ENCODE measurements at places on chromosomes 3 and 15. TPM values are rescaled to one million over a fixed set of nuclear protein-coding genes. Genes with fewer than 3 reads are reported as not detected.

- no peak for DNase-seq
These were observed 23.8 kb downstream of the SPTBN5 start for GRCh38 chr15:41869770-41870688.

DNA sequence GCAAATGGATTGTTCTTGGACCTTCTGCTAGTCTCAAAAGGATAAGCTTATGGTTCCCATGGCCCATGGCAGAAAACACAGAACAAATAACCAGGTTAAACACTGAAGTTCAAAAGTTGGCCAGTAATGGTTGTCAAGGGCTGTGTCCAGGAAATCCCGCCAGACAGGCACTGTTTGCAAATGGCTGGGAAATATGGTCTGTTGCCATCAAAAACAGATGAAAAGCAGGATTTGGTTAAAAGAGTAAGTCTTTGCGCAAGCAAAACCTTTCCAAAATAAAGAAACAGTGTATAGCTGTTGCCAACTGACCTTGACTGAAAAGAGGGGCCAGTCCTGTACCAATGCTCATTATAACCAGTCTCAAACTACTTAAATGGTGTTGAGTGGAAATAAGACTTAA lies 58.6 kb downstream of the WWTR1 start:
- no peak for DNase-seq

GRCh38 chr3:64238971-64239667 lies 13.9 kb upstream of the PRICKLE2 start:
- peak; percentile 77 for DNase-seq

GRCh38 chr3:23832523-23832922 lies 26.8 kb downstream of the UBE2E1 start:
- DNase-seq = no peak

DNA sequence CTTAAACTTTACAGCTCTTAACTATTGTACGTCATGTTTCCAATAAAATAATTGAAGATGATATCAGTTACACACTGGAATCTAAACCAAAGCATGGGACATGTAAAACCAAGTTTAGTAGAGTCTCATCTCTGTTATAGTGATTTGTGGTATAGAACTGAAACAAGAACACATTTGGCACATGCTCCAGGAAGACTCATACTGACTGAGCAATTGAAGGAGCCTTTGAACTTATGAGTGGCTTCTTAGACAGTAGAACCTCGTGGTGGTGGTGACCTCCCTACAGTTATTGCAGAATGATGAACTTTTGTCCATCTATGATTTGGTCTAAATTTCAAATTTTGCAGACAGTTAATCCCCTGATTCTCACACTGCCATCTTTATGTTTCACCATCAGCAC lies 729.7 kb downstream of the ROBO1 start:
- no peak for DNase-seq

DNA sequence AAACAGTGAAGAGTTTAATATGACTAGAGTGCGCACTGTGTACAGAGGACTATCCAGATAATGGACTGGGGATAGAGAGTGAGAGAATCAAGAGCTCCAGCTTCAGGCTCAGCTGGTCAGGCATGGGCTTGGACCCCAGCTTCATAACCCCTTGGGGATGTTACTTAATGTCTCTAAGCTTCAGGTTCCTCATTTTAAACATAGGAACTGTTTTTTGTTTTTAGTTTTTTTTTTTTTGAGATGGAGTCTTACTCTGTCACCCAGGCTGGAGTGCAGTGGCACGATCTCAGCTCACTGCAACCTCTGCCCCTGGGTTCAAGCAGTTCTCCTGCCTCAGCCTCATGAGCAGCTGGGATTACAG lies 9.9 kb upstream of the BRPF1 start:
- no peak for DNase-seq

DNA sequence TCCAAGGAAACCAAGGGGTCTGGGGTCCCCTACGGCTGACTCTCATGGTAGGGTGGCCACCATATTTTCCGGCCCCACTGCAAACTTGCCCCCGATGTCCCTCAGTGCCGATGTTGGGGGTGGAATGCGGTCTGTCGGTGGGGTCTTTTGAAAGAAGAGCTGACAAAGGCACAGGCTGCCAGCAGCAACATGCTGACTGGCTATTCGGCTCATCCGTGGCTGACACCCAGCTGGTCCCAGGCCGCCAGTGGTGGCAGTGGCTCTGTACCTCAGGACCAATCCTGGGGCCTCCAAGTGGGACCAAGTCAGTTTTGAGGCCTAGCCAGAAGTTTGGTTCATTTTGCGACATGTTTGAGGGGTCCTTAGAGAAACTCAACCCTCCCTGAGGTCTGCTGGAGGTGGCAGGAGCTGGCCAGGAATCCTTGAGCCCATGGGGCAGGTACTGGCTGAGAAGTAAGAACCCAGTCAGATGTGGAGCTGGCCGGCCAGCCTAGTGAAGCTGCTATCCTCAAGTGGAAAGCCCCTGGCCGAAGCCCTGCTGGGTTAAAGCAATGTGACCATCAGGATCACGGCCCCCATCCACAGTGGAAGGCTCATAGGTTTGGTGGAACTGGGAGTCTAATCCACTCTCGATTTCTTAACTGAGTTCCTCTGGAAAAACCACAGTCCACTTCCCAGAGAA lies 17.8 kb downstream of the BMF start:
- DNase-seq = no peak

DNA sequence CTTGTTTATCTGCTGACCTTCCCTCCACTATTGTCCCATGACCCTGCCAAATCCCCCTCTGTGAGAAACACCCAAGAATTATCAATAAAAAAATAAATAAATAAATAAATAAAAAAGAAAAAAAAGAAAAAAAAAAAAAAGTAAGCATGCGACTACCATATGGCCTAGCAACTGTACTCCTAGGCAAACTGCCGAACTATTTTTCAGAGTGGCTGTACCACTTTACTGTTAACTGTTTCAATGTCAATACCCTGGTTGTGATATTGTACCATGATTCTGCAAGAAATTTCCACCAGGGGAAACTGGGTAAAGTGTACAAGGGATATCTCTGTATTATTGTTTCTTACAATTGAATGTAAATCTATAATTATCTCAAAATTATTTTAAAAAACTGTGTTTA lies 41.3 kb upstream of the MAP4 start:
- DNase-seq = no peak

DNA sequence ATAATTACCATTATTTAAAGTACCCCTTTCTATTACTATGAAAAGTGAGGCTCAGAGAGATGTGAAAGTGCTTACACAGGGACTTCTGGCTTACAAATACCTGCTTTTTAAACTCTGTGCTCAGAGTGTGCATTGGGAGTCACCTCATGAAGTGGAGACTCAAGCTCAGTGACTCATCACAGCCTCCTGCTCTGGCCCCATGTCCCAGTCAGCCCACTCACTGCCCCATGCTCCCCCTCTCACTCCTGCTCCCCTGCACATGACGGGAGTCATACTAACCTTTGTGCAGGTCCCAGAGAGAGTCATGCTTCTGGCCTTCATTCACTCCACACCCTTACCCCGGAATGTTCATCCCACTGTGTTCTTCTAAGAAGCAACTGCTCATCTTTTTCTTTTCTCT lies 20.2 kb downstream of the CCR1 start:
- no peak for DNase-seq

GRCh38 chr15:80904998-80905397 lies 84.6 kb downstream of the MESD start:
- no peak for DNase-seq

DNA sequence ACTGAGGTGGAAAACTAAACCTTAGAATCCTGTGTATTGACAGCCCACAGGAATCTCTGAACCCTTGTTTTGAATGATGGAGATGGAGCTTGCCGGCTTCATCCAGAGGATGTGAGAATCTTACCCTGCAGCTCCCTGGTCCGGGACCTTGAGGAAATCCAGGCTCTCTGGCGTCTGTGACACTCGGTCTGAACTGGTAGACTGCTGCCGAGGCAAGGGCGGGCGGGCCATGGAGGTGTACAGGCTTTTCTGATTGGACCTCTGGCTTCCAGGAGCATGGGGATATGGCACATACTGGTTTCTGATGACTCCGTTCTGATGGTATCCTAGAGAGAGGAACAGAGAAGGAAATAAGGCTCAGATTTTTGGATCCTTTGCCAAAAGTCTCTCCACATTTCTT lies 48.5 kb downstream of the CCNB2 start:
- no peak for DNase-seq

DNA sequence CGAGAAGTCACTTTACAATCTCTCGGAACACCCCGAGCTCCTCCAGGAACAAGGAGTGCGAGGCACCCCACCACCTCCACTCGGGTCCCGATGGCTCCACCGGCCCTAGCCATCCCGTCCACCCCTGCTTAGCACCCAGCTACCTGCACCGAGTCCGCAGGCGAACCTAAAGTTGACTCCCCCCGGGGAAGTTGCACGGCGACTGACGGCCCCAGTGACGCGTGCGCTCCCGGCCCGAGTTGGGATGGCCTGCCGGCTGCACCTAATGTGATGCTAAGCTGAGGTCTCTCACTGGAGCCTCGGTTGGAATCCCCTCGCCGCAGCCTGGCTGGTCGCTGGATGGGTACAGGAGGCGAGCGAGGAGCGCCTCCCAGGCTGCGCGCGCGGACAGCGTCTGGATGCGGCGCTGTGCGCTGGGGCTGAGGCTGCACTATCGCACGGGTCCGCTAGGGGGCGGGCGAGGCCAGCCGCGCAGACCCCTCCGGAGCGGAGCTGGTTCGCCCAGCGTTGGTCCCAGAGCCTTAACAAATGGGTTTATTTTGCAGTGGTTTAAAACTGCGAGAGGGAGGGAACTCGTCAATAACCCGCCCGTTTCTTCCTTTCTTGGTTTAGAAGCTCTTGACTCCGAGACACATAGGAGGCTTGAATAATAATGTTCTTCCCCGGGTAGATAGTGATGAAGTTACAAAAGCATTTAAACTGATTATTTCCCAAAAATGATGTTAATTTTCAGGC lies at the start of gene OXTR:
Gene OXTR (minus strand): TSS at position 526 of the 735 bp plus-strand sequence. CDS start 1,426 bp downstream, outside the sequence.
- peak; percentile 54 for DNase-seq

DNA sequence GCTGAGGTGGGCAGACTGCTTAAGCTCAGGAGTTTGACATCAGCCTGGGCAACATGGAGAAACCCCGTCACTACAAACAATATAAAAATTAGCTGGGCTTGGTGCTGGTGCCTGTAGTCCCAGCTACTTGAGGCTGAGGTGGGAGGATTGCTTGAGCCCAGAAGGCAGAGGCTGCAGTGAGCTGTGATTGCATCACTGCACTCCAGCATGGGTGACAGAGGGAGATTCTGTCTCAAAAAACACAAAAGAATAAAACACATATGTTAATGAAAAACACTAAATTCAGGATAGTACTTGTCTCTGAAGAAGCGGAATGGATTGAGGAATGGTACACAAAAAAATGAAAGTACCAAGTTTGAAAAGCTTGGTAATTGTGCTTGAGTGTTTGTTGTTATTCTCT lies 128.0 kb upstream of the PLXND1 start:
- no peak for DNase-seq

GRCh38 chr3:154131830-154132229 lies 10.6 kb downstream of the ARHGEF26 start:
- peak; percentile 27 for DNase-seq

GRCh38 chr15:91876187-91876586 lies 22.7 kb downstream of the SLCO3A1 start:
- no peak for DNase-seq

DNA sequence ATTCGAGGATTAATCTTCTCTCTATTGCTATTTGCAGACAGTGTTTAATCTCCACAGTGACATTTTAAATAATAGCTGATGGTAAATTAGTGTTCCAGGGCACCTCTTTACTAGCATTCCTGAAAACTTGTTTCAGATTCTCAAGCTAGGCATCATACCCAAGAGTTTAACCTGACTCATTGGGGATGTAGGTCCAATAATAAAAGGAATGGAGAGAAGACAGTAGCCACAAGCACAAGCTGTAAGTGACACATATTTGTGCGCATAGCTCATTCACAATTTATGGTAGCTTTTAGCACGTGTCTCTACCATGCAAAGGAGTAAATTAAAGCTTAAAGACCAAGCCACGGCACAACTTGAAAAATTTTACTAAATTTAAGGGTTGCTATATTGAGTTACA lies 171.3 kb upstream of the FAM3D start:
- DNase-seq = no peak

DNA sequence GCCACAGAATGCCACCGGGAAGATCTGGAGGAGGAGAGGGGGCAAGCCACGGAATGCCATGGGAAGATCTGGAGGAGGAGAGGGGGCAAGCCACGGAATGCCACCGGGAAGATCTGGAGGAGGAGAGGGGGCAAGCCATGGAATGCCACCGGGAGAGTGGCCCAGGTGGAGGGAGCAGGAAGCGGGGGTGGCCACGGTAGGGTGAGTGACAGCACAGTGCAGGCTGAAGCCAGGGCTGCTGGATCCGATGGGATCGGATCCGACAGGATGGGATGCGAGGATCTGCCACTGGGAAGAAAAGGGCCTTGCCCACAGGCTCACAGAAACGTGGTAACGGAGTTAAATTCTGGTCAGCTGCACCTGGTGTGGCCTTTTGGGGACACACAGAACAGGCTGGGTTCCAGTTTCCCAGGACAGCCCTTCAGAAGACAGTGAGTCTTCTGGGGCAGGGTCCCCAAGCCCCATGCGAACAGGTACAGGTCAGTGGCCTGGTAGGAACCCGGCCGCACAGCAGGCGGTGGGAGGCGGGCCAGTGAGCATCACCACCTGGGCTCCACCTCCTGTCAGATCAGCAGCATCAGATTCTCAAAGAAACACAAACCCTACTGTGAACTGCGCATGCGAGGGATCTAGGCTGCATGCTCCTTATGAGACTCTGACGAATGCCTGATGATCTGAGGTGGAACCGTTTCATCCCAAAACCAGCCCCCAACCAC lies 58.8 kb downstream of the XXYLT1 start:
- no peak for DNase-seq

GRCh38 chr3:133894353-133895207 lies 1.1 kb downstream of the RAB6B start:
- DNase-seq = peak; percentile 2

DNA sequence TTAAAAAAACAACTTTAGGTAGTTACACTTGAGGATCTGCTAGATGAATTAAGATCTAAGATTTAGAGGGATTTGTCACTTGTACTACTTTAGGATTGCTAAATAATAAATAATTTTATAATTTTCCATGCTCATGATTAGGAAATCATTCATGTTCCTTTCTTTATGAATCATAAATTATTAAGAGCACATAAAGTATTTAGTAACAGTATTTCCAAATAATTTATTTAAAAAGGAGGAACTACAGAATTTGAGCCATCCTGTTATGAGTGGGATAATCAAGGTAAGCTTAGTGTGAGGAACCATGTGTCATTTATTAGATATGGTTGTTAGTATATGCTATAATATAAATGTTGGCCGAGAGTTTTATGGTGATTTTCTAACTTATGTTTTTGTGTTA lies 37.5 kb upstream of the C3orf38 start:
- DNase-seq = no peak

Gene KCNAB1
- 1.7 TPM for polyA plus RNA-seq

Gene P3H2
- 37.7 TPM for polyA plus RNA-seq

Gene CORO2B
- 24.8 TPM for polyA plus RNA-seq

Gene PP2D1
- polyA plus RNA-seq = 1.3 TPM

Gene GP9
- polyA plus RNA-seq = 2.4 TPM

Gene SCG5
- polyA plus RNA-seq = 12.9 TPM

Gene GOLGA8H
- 1.2 TPM for polyA plus RNA-seq

Gene MYRIP
- polyA plus RNA-seq = 0.33 TPM

Gene GOLGA6D
- polyA plus RNA-seq = 0.23 TPM

Gene EXD1
- not detected for polyA plus RNA-seq

Gene B3GNT5
- 18.1 TPM for polyA plus RNA-seq

Gene FBXO40
- 0.04 TPM for polyA plus RNA-seq

Gene ZMYND10
- 4.7 TPM for polyA plus RNA-seq

Gene TMEM158
- polyA plus RNA-seq = 2.0 TPM

Gene EPHA3
- 4.5 TPM for polyA plus RNA-seq

Gene CADM2
- polyA plus RNA-seq = 0.41 TPM

Gene GPR149
- polyA plus RNA-seq = not detected

Gene KCNH8
- polyA plus RNA-seq = 2.4 TPM

Gene CCR1
- polyA plus RNA-seq = 8.0 TPM

All from right lung (tissue), 10 donors.